ENCODE measurements at places on chromosomes 5 and 9. TPM values are rescaled to one million over a fixed set of nuclear protein-coding genes. Genes with fewer than 3 reads are reported as not detected.

AIF1L gene
- 0.63 TPM for total RNA-seq

TLX3 gene
- total RNA-seq, result not detected

NOXA1 gene
- total RNA-seq, result 4.8 TPM

GRCh38 chr9:131036529-131037334 is 27.8 kb downstream of the LAMC3 start:
- no peaks in the 10 kb centered on the region for H3K4me1 ChIP-seq
- H3K27me3 ChIP-seq, result no peaks in the 10 kb centered on the region
- no peak for DNase-seq

- no peaks in the 10 kb centered on the region for H3K27me3 ChIP-seq
- H3K36me3 ChIP-seq, result no peaks in the 10 kb centered on the region
- no peak overlapping the region for H3K4me3 ChIP-seq
- no peak overlapping the region for H3K27ac ChIP-seq
These were observed 273.3 kb upstream of the CCNH start for GRCh38 chr5:87686018-87686417.

Data from right lobe of liver (tissue), 6 donors.